ENCODE measurements at places on chromosomes 13 and 19. TPM values are rescaled to one million over a fixed set of nuclear protein-coding genes. Genes with fewer than 3 reads are reported as not detected.
A peak's percentile ranks its signal among the peaks of the same experiment; 100 is the strongest.

Gene BRD4
- total RNA-seq: 33.6 TPM

Gene CHERP
- 34.9 TPM for total RNA-seq

Gene IRGC
- not detected for total RNA-seq

DNA sequence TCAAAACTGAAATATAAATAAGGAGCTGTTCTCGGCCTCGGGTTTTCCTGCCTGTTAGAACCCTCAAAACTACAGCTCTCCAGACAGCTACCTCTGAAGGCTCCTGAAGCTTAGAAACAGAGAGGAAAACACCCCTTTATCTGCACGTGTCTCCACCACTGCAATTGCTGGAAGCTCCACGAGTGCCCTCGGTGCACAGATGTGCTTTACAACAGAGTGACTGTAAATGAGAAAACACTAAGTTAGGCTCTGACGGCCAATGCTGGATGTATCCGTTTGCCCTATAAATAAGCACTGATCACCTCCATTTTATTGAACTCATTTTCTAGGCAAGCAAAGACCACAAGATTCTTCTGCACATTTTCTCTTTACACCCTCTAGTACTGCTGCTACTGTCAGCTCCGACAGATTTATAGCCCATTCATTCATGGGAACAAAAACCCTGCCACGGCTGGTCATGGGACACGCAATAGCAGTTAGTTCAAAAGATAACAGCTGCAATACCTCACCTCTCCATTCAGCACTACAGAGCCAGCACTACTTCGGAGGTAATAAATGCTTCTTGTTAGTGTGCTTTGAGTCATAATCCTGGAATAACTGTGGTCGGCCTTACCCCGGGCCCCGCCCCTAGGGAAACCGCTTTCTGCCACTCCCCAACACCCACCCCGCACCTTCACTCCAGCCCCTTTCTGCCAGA is 241.1 kb upstream of the ZNF507 start:
- no peak for DNase-seq

GRCh38 chr13:39823063-39823713 is 167.7 kb downstream of the COG6 start:
- DNase-seq: no peak

Gene SYMPK
- total RNA-seq: 32.3 TPM

DNA sequence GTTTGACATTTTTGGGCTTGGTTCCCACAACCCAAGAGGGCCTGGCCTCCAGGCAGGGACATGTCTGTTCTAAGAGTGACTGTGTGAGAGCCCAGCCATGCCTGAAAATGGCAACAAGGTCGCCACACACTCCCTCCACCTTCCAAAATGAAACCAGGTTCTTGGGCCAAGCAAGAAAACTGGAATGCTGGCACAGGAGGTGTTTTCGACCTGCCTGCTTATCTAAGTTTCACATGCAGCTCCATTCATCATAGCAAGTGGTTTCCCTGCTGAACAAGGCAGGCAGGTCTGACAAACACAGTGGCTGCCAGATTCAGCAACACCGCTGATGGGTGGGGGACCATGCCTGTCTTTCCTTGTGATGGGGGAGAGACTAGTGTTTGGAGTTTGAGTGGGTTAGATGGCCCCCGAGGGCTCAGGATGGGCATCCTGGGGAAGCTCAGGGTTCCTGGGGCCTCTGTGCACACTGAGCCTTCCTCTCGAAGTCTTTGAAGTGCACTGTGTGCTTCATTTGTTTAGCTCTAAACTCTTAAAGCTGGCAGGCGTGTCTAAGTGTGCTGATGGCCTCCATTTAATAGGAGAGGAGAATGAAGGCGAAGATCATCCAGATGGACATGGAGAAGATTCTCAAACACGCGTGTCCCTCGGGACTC is 17.9 kb upstream of the GAS6 start:
- peak; percentile 81 for DNase-seq

- DNase-seq: no peak
These were observed 7.7 kb upstream of the CEACAM7 start for GRCh38 chr19:41695745-41696144.

GRCh38 chr19:51660975-51661600 is 14.5 kb upstream of the SIGLEC14 start:
- DNase-seq: peak; percentile 61

Gene POSTN
- total RNA-seq: 6.9 TPM

GRCh38 chr19:15466851-15467733 is 2.7 kb upstream of the RASAL3 start:
- DNase-seq: no peak

Gene PSG6
- not detected for total RNA-seq

- no peak for DNase-seq
These were observed 189.5 kb downstream of the SLITRK1 start for GRCh38 chr13:83692800-83693199.

Gene UBE2L5
- not detected for total RNA-seq

- DNase-seq: no peak
These were observed 199.4 kb upstream of the IPO5 start for GRCh38 chr13:97753942-97754670.

- DNase-seq: peak; percentile 65
These were observed 1.1 kb downstream of the NAA16 start for GRCh38 chr13:41312176-41312500.

Gene KCNN4
- total RNA-seq: 2.9 TPM

- no peak for DNase-seq
These were observed 41.0 kb downstream of the RFX2 start for GRCh38 chr19:6069268-6069791.

Gene GARIN5A
- 1.0 TPM for total RNA-seq

- DNase-seq: peak; percentile 79
These were observed 16.0 kb upstream of the ERCC1 start for GRCh38 chr19:45439569-45440258.

DNA sequence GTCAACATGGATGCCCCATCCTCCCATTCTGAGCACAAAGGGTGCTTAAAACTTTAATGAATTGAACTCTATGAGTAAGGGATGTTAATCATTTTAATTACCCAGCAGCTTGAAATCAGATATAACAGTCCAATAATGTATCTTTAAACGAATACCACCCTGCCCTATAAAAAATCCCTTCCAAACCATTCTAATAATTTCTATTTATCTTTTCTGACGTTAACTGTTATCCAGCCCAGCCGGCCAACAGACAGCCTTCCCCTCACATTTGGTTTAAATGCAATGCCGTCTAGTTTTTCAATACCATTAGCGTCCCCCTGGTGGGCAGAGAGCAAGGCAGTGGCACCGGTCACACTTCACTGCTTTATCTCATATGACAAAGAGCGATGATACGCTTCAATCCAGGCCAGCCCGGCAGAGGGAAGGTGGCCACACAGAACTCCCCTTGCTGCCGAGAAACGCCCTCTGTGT is 402.2 kb upstream of the ZNF507 start:
- no peak for DNase-seq

DNA sequence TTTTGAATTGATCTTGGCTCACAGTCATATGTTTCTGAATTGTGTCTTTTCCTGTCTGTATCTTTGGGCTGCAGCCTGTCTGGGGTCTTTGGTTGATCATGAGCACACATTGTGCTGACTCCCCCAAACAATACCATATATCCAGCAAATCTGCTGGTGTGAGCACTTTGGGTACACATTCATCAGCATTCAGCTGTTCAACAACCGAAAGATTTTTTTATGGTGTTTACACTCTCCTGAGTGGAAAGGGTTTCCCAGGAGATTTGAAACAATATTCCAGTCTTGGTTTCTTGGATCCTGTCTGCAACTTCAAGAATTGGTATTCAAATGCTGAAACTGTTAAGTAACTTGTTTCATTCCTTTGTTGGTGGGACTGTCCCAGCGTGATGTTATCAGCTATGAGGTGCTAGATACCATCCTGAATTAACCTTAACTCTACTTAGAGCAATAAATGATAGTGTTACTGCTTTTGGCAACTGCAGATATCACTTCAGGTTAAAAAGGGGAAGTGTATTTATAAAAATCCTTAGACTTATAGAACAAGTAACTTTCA is 78.4 kb upstream of the DIAPH3 start:
- DNase-seq: no peak

DNA sequence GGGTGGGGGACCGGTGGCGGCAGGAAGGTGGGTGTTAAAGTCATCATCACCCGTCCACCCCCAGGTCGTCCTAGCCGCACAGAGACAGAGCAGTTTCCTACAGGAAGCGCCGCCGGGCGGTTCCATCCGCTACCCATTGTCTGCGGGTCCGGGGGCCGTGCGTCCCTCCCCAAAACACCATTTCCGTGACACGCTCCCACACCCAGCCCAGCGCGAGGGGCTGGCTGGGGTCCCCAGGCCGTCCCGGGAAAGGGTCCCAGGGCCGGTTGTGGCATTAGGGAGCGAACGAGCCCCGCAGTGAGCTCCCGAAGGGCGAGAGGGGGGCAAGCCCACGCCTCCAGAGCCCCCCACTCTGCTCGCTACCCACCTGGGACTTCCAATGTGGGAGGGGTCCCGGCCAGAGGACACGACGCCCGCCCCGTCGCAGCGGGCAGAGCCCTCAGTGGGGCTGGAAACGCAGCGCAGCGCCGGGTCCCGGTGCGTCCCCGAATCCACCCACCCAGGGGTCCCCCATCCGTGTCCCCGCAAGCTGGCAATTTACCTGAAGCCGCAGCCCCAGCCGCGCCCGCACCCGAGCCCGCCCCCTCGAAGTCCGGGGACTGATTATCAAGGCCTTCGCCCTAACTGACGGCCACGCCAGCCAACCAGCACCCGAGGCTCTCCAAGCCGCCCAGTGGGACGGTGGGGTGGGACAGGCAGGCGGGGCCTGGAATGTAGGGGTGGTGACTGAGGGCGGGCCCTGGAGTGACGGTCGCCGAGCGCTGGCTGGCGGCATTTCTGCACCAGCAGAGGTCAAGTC is at the start of gene KANK3:
Gene KANK3, minus strand, starts transcription at position 579 of the 799 bp plus-strand sequence. CDS start 5,434 bp downstream, outside the sequence.
- DNase-seq: peak; percentile 97

Gene ZNF813
- total RNA-seq: 1.6 TPM

DNA sequence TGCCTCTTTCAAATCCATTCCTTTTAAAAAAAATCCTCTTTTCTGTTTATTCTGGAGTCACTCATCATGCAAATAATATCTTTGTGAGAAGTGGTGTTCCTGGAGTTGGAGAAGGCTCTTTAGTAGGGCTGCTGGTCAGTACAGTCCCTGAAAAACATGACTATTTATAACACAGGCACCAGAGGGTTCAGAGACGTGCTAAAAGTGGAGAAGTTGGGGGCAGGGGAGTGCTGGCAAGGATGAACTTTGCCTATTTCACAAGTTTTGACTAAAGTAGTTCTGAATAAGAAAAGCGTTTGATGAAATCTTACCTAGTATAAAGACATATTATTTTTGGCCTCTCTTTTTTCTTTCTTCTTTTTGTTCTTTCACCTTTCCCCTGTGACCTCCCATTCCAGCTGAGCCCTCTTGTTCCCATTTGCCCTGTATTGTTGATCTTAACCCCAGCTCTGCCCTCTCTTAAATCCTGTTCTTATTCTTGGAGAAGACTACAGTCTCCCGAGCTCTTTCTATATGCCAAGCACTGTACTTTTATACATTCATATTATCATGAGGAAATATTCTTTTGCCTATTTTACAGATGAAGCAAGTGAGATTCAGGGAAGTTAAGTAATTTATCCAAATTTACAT is 129.1 kb downstream of the TM9SF2 start:
- DNase-seq: no peak

Gene CALR3
- not detected for total RNA-seq

GRCh38 chr13:98606296-98606695 is 29.4 kb upstream of the STK24 start:
- no peak for DNase-seq

DNA sequence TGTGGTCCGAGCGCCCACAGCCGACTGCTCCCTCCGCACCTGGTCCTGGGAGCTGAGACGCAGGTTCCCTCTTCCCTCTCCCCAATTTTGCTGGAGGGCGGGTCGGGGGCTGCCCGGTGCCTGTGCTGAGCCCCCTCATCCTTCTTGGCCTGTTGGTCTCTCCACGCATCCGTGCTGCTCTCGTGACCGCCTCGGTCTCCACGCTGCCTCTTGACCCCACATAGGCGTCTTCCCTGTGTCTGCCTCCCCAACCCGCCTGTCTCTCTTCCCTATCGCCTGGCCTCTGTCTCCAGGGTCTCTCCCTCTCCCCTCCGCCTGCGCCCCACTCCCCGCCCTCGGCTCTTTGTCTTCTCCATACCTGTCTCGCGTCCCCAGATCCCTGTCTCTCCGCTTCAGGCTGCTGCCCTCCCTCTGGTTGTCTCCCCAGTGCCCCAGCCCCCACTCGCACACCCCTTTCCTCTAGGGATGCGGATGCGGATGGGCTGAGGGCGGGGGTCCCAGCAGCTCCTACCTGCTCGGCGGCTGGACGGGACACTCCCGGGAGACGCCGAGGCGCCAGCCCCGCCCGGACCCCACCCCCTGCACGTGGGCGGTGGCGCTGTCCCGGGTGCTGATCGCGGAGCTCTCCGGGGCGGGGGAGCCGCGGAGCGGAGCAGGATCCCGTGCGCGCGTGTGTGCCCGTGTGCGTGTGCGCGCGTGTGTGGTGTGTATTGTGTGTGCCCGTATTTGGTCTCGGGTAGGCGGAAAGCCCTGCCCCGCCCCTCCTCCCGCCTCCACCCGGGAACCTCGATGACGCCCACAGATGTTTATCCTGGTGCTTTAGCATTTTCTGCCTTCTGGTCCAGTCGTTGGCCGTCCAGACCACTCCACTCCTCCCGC is at the start of gene SYT5:
Gene SYT5, minus strand, starts transcription at position 684 of the 879 bp plus-strand sequence. CDS start 1,248 bp downstream, outside the sequence.
- DNase-seq: peak; percentile 29

Gene PNMA8A
- total RNA-seq: 4.3 TPM

- DNase-seq: no peak
These were observed 37.1 kb downstream of the DZIP1 start for GRCh38 chr13:95607366-95607765.

Gene RASAL3
- total RNA-seq: 2.6 TPM

DNA sequence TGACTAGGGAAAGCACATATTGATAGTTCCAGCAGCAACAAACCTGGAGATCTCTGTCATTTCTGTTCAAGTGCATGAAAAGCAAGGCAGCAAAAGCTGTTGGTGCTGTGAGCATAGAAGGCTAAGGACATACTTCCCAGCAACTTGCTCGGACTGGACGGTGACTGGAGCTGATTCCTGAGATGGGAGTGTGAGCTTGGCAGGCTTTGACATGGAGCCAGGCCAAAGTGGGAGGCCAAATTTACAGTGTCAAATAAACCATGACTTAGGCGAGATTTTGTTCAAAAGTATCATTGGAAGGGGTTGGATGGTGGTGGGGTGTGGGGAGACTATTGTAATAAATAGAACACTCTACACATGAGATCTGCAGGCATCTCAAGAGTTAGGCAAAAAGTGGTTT is 5.9 kb upstream of the ARGLU1 start:
- DNase-seq: peak; percentile 14
